ENCODE measurements at places on chromosomes 1 and 21.

DNA sequence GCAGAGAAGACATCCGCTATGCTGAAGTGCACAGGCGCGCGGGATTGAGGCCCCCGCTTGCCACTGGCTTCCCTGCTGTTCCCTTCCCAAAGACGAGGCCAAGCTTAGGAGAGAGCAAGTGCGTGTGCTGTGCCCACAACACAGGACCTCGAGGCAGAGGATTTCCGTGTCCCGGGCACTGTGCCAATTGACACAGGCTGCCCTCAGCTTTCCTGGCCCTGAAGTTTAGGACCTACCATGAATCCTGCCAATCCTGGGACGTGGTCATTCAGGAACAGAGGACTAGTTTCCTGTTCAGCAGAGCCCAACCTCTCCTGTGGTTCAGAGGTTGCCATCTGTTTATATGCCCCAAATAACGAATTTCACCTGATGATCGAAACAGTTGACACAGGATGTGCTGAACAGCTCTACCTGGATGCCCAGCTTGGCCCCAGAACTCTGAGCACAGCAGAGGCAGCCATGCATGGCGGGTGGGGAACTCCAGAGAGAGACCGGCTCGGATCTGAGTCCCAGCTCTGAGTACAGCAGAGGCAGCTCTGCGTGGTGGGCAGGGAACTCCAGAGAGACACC lies 22.0 kb downstream of the SLC37A1 start:
- no peak for DNase-seq

DNA sequence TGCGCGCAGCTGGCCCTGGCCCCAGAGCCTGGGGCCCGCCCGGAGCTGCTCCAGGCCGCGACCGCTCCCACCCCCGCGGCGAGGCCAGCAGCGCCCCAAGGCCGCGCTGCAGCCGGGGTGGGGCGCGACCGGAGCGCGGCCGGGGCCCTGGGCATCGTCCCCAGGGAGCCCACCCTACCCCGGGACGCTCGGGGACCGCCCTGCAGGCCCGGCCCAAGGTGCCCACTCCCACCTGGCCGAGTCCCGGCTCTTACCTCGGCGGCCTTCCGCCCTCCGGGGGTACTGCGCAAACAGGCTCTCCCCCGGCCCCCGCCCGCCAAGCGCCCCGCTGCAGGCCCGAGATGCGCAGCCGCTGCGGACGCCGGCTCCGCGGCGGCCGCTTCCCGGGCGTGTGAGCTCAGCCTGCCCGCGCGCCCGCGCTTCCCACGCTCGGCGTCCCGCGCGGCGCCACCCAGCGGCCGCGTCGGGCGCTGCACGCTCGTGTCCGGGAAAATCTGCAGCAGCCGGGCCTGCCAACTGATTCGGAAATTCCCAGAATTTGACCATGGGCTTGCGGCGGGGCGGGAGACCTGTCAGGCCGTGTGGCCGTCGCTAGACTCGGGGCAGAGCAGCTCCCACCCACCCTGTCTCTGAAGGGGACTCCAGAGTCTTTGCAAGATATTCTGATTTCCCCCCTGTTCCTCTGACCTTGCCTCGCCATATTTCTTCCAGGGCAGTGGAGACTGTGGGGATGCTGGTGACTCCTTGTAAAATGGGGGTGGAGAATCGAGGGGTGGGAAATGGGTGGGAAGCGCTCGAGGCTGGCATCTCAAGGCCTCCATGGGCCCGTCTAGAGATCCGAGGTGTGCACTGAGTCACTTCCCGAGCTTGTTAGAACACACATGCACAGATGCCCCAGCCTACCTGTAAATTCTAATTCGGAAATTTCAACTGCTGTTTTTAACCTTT lies 41.9 kb downstream of the CD34 start:
- DNase-seq = peak; percentile 78

GRCh38 chr1:234699795-234700665 lies 90.1 kb upstream of the IRF2BP2 start:
- DNase-seq = no peak

DNA sequence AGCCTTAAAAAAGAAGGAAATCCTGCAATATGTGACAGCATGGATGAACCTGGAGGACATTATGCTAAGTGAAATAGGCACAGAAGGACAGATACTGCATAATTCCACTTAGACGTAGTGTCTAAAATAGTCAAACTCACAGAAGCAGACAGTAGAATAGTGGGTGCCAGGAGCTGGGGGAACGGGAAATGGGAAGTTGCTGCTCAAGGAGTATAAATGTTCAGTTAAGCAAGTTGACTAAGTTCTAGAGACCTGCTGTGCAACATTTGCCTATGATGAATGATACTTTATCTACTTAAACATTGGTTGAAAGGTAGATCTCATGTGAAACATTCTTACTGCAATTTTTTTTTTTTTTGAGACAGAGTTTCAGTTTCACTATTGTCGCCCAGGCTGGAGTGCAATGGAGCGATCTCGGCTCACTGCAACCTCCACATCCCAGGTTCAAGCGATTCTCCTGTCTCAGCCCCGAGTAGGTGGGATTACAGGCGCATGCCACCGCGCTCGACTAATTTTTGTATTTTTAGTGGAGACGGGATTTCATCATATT lies 197.8 kb downstream of the HIVEP3 start:
- peak; percentile 18 for DNase-seq

- no peak for DNase-seq
Measured at GRCh38 chr1:217542136-217542777, 88.6 kb downstream of the GPATCH2 start.

- no peak for DNase-seq
Measured at GRCh38 chr1:222048094-222048595, 306.3 kb upstream of the DUSP10 start.

DNA sequence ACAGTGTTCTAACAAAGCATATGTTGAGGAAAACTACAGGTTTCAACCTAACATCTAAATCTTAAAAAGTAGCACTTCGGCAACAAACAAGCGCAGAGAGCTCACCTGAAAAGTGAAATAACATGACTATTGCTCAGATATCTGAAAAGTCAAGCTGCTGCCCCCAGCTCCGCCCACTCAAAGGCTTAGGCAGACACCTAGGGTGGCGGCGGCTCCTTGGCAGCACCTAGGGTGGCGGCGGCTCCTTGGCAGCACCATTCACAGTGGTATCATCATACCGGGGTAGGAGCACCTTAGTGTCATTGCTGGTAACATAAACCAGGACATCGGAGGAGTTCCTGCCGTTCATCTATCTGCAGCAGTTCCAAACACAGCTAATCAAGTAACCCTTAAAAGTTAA lies 4.2 kb upstream of the S100A12 start:
- DNase-seq = no peak

- no peak for DNase-seq
Measured at GRCh38 chr1:183022202-183023145, 746 bp upstream of the LAMC1 start.

- no peak for DNase-seq
Measured at GRCh38 chr1:40897513-40897912, 35.4 kb upstream of the CITED4 start.

DNA sequence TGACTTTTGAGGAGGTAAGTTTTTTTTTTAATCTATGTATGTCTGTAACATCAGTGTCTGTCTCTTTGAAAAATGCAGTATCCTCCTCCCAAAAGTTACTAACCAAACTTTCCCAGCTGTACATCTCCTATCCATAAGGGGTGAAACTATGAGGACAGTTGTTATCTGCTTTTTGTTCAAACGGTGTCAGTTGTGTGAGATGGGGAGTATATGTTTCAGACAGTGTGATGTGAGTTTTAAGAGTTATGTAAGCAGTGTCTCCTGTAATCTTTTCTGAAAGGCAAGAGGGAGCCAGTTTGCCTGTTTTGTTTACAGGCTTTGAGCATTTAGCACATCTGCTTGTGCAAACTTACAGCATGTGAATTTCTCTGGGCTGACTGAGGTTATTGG lies 34.8 kb upstream of the CACYBP start:
- peak; percentile 60 for DNase-seq

- DNase-seq = peak; percentile 56
Measured at GRCh38 chr1:23436520-23437354, 12.2 kb upstream of the TCEA3 start.

DNA sequence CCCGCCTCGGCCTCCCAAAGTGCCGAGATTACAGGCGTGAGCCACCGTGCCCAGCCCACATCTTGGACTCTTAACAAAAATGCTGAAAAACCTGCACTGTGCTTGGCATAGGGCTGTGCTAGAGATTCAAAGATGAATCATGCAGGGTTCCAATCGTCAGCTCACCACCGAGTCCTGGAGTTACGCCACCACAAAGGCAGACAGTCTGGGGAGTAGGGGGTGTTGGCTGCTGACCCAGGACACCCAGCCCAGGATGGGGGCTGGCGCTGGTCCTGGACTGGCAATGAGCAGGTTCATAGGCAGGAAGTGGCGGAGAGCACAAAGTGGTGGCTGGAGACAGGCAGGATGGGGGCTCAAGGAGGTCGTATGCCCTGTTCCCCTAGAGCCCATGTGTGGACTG lies 16.0 kb downstream of the PSRC1 start:
- no peak for DNase-seq

DNA sequence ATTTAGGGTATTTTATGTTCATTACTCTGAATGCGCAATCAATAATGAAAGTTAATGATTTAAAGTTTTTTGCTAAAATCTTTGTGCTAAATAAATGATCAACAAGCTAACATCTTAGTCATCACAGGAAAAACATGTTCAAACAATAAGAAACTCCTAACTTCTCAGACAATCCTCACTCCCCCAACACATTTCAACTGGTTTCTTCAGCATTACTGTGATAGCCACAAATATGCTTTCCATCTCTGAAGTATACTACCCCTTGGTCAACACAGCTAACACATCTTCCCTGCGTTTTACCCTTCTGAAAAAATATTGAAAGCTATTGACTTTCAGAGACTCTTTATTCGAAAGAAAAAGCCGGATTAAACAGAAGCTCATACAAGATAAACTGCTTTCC lies 85.8 kb downstream of the ZNF644 start:
- no peak for DNase-seq

GRCh38 chr1:67802565-67802964 lies 30.7 kb downstream of the GNG12 start:
- DNase-seq = no peak

DNA sequence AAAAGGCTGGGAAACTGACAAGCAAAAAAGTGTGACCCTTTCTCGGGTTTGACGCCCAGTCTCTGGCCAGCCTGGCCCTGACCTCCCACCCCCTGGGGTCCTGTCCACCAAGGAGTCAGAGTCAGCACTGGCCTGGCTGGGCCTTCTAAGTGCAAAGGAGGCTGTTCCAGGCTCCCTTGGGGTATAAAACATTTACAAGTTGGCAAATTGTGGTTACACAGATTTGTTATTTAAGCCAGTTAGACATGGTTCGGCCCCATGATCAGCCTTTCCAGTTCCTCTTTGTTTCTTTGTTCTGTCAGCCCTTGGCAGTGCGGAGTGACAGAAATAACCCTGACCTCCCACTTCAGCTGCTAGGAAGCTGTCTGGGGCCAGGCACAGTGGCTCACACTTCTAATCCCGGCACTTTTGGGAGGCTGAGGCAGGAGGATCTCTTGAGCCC lies 161.6 kb upstream of the RAB4A start:
- no peak for DNase-seq

DNA sequence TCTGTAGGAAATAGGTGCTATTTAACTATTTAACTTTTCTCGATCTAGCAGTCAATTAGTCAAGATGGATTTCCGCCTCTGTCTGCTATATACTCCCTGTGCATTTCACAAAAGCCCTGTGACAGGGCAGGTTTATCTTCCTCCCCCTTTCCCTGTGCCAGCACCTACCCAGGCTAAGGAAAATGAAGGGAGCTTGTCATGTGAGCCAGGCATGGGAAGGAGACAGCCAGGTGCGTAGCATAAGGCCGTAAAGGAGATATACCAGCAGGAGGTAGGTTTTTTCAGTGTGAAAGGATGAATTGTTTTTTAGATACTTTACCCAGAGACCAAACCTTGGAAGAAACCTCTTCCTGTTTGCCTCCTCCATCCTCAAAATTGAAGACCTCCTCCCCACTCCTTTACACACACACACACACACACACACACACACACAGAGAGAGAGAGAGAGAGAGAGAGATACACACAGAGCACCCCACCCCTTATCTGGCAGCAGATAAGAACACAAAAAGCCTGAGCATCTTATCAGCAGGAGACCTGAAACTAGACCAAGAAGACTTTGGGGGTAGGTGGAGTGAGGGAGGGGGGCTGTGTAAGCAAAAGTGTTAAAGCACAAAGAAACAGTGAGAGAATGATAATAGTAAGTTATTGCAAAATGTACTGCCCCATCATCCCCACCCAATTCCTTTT lies 12.0 kb upstream of the TARBP1 start:
- no peak for DNase-seq

DNA sequence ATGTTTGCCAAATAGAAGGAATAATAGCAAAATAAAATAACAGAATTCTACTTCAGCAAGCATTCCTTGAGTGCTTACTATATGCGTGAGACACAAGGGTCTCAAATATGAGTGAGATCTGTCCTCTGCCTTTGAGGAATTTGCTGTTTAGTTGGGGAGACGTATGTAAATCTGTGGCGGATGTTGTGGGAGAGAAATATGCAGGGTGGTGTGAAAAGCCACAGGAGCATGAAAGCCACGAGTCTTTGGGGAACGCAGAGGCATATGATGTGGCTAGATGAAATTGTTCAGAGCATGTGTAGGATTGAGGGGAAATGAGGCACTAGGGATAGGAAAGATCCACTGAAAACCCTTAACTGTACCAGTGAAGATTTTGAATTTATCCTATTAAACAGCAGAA lies 244.4 kb downstream of the PBX1 start:
- DNase-seq = no peak

GRCh38 chr1:234884701-234885100 lies 243.9 kb downstream of the TOMM20 start:
- DNase-seq = no peak

DNA sequence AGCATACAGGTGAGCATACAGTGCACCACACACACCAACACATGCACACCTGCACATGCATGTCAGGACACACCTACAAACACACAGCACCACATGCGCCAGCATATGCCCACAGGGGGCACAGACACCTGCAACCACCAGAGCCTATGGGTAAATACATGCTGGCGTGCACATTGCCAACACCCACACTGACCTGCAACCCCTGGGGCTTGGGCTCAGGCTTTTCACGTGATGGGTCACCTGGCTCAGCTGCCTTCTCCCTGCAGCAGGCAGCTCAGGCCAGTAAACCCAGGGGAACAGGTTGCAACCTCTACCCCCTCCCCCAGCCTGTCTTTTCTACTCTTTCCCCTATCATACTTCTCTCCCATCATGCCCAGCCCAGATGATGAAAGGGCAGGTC lies 8.1 kb downstream of the CD247 start:
- DNase-seq = no peak

- no peak for DNase-seq
Measured at GRCh38 chr1:30699762-30700161, 23.6 kb downstream of the MATN1 start.

- no peak for DNase-seq
Measured at GRCh38 chr1:83547901-83548300, 451.0 kb downstream of the TTLL7 start.

Data from CD4-positive, alpha-beta T cell treated with Interleukin-21 for 1 hour (primary cell).